ENCODE measurements at places on chromosomes 3 and 15. TPM values are rescaled to one million over a fixed set of nuclear protein-coding genes. Genes with fewer than 3 reads are reported as not detected.

The CHST13 gene
- polyA plus RNA-seq, result 57.2 TPM

DNA sequence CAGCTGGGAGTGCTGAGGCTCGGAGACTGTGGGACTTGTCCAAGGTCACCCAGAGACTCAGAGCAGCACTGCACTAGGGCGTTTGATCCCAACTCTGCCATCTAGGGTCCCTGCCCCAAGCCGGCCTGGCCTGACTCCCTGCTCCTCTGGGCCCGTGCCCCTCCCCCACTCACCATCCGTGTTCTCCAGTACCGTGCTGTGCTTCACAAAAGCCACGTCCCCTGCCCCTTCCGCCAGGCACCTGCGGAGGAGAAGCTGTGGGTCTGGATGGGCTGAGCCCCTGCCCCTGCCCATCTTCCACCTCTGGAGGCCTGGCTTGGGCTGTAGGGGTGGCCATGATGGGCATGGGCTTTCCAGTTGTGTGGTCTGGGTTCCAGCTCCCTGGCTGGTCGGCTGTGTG lies 8.4 kb downstream of the MELTF start:
- H3K4me3 ChIP-seq, result no peak overlapping the region
- H3K36me3 ChIP-seq, result peaks cover 41% of the 10 kb centered on the region
- H3K4me1 ChIP-seq, result peaks cover 21% of the 10 kb centered on the region
- no peaks in the 10 kb centered on the region for H3K27me3 ChIP-seq

- H3K27me3 ChIP-seq, result no peaks in the 10 kb centered on the region
- H3K4me3 ChIP-seq, result no peak overlapping the region
- peak; percentile 56 for DNase-seq
- H3K4me1 ChIP-seq, result peaks cover 3% of the 10 kb centered on the region
- no peak overlapping the region for H3K27ac ChIP-seq
Measured at GRCh38 chr3:165783383-165783782, 53.8 kb downstream of the BCHE start.

DNA sequence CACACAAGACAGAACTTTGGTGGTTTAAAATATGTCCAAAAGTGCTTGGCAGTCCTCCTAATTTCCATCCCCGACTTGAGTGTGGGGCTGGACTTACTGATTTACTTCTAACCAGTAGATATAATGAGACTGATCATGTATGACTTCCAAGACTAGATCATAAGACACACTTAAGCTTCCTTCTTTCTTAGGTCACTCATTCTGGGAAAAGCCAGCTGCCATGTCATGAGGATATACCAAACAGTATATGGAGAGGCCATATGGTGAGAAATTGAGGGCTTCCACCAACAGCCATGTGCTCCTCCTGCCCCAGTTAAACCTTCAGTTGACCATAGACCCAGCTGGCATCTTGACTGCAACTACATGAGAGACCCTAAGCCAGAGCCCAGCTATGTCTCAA lies 282.8 kb upstream of the PROK2 start:
- no peaks in the 10 kb centered on the region for H3K27me3 ChIP-seq
- H3K4me1 ChIP-seq, result no peaks in the 10 kb centered on the region
- no peak for DNase-seq
- H3K27ac ChIP-seq, result no peak overlapping the region
- H3K4me3 ChIP-seq, result no peak overlapping the region
- H3K36me3 ChIP-seq, result no peaks in the 10 kb centered on the region

DNA sequence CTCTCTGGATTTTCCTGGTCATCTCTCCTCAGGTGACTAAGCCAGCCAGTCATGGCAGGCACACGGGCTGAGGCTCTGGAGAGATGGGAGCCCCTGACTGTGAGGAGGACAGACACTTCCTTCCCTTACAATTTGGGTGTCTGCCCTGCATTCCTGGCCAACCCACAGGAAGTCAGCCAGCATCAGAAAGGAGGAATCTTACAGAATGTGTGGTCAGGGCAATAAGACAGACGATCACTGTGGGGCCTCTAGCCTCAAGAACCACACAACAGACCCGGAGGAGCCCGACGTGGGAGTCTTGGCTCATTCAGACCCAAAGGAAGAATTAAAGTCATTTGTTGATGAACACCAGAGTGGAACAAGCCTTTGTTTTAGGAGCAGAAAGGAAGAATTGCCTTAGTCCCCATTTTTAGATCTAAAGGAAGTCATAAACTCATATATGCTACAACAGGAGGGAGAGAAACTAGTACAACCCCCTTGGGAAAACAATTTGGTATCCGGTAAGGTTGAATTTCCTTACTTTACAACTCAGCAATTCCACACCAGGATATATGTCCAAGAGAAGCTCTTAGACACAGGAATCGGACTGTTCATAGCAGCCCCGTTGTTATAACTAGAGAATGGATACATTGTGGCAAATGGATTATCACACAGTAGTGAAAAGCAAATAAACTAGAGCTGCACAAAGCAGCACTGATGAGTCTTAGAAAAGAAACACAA lies 62.2 kb downstream of the ABTB1 start:
- no peaks in the 10 kb centered on the region for H3K36me3 ChIP-seq
- H3K27ac ChIP-seq, result peak overlapping the region; percentile 40
- H3K4me1 ChIP-seq, result peaks cover 21% of the 10 kb centered on the region
- peak; percentile 32 for DNase-seq
- H3K4me3 ChIP-seq, result no peak overlapping the region

All from large intestine (tissue), 12 donors.